ENCODE measurements at places on chromosomes 12 and 14.

DNA sequence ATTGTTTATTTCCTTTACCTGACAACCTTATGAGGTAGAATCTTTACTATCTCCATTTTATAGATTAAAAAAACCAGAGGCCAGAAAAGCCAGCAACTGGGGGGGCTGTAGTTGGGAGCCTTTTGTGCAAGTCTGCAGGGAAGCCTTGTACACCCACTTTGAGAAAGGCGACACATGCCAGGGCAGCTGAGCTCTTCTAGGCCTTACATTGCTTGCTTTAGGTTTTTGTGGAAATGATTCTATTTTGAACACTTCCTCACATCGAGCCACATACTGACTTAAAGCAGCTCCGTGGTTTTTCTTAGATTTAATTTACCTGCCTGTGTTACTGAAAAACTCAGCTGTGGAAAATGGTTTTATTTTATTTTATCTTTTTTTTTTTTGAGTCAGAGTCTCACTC lies 34.6 kb downstream of the EP400 start:
- DNase-seq: no peak

- DNase-seq: peak; percentile 40
These were observed 27.3 kb upstream of the OSBPL8 start for GRCh38 chr12:76586764-76587395.

- no peak for DNase-seq
These were observed 201.1 kb downstream of the PPFIA2 start for GRCh38 chr12:81558031-81558430.

- no peak for DNase-seq
These were observed 3.5 kb downstream of the RSRC2 start for GRCh38 chr12:122523280-122523679.

DNA sequence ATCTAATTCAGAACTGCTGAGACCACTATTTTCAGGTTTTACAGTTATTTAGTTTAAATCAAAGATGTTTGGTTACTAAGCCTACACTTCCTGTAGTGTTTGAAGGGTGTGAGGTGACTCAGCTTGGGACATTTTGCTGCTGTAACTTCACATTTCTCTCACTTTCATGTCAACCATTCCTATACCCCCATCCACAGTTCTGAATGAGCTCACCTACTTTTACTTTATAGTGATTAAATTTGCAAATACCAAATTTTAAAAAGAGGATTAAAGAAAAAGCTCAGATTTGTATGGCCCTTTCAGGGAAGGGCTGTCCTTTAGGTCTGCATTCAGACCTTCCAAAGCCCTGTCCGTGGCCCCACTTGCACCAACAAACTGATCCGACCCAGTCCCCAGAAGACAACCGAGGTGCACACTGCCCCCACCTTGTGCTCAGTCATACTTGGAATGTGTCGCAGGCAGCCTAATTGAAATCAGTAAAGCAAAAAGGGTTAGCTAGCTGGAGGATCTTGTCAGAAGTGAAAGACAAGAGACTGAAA lies 174.4 kb downstream of the MON2 start:
- no peak for DNase-seq

- no peak for DNase-seq
These were observed 41.8 kb upstream of the HIF1A start for GRCh38 chr14:61653507-61653906.

DNA sequence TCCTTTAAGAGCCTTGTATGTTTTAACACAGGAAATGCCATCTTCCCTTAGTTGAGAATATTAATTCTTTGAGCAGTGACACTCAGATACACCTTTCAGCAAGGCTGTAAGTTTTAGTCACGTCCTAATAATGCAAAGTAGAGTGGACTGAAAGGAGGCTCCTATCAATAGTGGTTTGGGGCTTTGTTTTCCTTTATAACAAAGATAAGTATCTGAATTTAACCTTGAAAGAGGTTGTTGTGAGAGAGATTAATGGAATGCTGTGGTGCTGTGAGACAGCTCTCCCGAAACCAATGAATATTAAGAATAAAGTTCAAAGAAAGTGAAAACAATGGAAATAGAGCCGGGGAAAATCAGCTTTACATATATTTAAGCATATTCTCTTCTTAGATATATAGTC lies 259.6 kb downstream of the ERC1 start:
- no peak for DNase-seq

- peak; percentile 20 for DNase-seq
These were observed 42.5 kb upstream of the MYBPC1 start for GRCh38 chr12:101552277-101552676.

GRCh38 chr12:77882709-77883108 lies 52.0 kb downstream of the NAV3 start:
- no peak for DNase-seq

- no peak for DNase-seq
These were observed 388.7 kb upstream of the TBX3 start for GRCh38 chr12:115072712-115073111.

DNA sequence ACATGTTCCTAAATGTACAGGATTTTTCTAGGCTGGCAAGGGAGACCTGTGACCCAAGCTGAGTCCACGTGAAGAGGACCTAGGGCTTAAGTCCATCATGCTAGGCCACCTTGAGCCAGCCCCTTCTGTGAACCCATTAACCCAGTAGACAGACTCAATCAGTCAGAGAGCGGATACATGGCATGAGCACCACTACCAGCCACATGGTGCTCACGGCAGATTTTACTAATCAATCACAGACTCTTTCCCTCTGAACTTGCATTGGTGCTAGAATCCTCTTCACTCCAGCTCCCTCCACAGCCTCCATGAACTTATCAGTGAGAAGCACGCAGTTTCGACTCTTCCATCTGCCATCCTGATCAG lies 9.0 kb downstream of the PHETA1 start:
- DNase-seq: no peak

DNA sequence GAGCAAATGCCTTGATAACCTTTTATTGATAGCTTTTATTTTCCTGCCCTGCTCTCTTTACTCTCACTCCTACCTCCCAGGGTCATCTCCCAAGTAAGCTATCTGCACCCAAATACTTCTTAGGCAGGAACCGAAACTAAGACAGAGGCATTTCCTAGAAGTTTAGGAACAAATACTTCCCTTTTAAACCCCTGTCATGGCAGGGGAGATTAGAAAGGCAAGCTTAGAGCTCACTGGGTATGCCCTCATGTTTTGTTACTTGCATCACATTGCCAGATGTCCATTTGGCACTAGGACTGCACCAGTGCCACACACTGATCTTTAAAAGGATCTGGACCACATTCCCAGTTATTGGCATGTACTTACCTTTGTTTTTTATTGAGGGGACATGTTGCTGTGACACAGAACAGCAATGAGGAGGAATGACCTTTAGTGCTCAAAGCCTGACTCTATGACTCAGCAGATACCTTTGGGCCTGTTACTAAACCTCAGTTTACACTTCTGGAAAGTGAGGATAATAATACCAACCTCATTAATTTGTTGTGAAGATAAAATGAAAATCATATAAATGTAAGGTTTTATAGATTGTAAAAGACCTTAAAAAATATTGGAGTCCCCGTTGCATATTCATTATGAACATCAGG lies 40.9 kb upstream of the MBIP start:
- no peak for DNase-seq

- no peak for DNase-seq
These were observed 98.9 kb downstream of the CHST11 start for GRCh38 chr12:104555648-104556047.

GRCh38 chr14:60204843-60205774 lies 39.9 kb upstream of the DHRS7 start:
- DNase-seq: no peak

- DNase-seq: no peak
These were observed 35.2 kb downstream of the PIWIL1 start for GRCh38 chr12:130372936-130373335.

GRCh38 chr14:73227812-73228781 lies 9.2 kb upstream of the PAPLN start:
- peak; percentile 72 for DNase-seq

- DNase-seq: no peak
These were observed 74.6 kb upstream of the OSBPL8 start for GRCh38 chr12:76634133-76634532.

- no peak for DNase-seq
These were observed 101.4 kb upstream of the PPP4R3A start for GRCh38 chr14:91611528-91611927.

DNA sequence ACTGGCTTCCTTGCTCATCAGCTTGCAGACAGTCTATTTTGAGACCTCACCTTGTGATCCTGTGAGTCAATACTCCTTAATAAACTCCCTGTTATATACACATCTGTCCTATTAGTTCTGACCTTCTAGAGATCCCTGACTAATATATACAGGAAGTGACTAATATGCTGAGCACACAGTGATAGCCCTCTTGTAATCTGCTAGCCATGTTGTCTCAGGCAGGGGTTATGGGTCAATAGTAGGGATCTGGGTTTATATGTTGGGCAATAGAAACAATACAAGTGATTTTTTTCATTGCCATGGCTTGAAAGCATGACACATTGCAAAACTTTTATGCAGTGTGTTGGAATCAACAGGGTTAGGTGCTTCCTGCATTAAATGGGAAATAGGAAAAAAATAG lies 562.2 kb downstream of the GALC start:
- peak; percentile 3 for DNase-seq

- DNase-seq: no peak
These were observed 326.9 kb downstream of the TMEM121 start for GRCh38 chr14:105853089-105853906.

DNA sequence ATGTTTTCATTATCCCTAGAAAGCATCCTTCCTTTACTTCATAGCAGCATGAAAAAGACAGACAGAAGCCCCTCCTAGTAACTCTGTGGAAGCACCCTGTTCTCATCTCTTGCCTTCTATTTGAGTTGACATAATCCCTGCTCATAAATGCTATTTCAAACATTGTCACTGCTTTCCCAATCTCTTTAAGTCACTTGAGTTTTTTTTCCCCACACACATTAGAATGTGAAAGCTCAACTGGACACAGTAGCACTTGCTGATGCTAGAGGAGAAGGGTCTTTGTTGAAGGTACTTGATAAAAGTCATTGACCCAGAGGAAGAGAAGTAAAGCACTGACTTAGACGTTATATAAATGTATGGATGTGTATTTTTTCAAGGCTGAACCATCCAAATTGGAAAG lies 3.0 kb downstream of the E2F7 start:
- DNase-seq: no peak

DNA sequence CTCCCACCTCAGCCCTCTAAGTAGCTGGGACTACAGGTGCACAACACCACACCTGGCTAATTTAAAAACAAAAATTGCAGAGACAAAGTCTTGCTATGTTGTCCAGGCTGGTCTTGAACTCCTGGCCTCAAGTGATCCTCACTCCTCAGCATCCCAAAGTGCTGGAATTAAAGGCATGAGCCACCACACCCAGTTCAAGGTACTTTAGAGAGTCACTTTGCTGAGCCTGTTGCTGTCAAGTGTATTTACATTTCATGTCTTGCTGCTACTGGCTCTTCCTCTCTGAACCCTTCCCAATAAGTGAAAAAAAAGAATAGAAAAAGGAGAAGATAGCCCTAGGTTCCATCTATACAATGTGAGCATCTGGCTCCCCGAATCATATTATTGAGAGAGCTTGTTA lies 38.4 kb downstream of the SLCO1A2 start:
- no peak for DNase-seq

DNA sequence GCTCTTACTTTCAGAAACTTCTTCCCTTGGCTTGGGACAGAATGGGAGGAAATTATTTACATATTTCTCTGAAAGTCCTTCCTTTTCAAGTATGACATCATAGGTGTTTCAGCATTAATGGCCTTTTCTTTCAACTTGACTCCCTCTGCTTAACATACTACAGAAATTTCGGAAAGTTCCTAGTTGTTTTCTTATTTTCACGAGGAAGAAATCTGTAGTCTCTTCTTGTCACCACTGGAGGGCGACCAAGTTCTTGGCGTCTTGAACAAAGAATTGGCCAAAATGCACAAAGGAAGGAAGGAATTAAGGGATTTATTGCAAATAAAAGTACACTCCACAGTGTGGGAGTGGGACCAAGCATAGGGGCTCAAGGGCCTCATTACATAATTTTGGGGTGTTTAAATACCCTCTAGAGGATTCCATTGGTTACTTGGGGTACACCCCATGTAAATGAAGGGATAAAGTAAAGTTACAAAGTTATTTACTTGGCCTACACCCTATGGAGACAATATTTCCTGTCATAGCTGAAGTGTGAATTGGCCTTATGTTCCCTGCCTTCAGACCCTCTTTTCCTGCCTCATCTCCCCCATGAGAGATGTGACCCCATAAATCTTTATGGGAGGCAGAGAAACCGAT lies 70.4 kb downstream of the RPL10L start:
- DNase-seq: no peak

GRCh38 chr12:6341417-6342139 lies at the start of gene TNFRSF1A:
Gene TNFRSF1A, minus strand, starts transcription at chr12:6342076. Its CDS starts 262 bp downstream, at chr12:6341814.
- DNase-seq: no peak

- no peak for DNase-seq
These were observed 3.3 kb downstream of the DLK1 start for GRCh38 chr14:100729982-100730381.

GRCh38 chr12:47849261-47849660 lies 29.6 kb upstream of the HDAC7 start:
- DNase-seq: no peak

- no peak for DNase-seq
These were observed 375.1 kb downstream of the BMP4 start for GRCh38 chr14:53581504-53581903.

- DNase-seq: no peak
These were observed 498.4 kb downstream of the RMST start for GRCh38 chr12:97960741-97961608.

GRCh38 chr12:50820177-50820576 lies 22.5 kb upstream of the TMPRSS12 start:
- DNase-seq: no peak

DNA sequence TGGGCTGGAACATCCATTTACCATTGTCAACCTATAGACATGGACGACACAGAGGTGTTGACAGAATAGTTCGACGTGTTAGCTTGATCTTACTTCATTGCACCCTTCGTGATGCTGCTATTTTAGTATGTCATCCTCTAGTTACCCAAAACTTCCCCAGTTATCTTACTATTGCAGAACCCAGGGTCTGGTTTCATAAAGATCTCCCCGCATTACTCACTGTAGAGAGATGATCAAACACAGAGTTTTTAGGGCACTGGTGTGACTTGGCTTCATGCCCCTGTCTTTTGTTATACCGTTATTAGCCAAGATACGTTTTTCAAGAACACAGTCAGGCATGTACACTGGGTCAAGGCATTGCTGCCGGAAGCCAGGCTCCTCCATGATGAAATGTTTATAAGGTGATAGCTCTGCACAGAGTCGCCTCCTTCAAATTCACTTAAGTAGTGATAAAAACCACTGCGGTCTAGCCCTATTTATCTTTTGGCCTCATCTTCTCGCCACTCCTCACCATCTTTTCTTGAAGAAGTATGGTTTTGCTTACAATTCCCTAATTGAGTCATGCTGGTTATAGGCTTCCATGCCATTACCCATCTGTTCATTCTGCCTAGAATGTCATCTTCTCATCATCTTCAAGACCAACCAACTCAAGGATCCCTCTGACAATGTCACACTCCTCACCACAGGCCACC lies 1127.9 kb downstream of the VRK1 start:
- no peak for DNase-seq

GRCh38 chr12:14695715-14696141 lies 671 bp downstream of the GUCY2C start:
- DNase-seq: no peak

All from non-pigmented ciliary epithelial cell (primary cell).